ENCODE measurements at places on chromosomes 16 and 17.

DNA sequence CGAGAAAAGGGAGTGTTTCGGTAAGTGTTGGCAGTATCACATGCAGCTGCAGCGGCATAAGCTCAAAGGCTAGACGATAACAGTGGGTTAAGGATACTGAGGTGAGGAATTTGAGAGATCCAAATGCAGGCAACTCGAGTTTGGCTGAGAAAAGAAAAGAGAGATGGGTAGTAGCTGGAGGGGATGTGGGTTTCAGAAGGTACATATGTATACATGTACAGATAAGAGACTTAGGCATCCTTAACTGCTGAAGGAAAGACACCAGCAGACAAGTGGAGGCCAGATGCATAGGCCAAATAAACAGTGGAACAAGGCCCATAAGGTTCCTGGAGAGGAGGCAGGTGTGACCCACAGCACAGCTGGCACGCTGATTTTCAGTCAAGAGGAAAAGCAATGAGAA, 86.6 kb upstream of the NETO2 start:
- H3K27me3 ChIP-seq, result no peaks in the 10 kb centered on the region
- no peak for DNase-seq
- no peaks in the 10 kb centered on the region for H3K4me1 ChIP-seq
- no peak overlapping the region for H3K4me3 ChIP-seq
- no peak overlapping the region for H3K27ac ChIP-seq

DNA sequence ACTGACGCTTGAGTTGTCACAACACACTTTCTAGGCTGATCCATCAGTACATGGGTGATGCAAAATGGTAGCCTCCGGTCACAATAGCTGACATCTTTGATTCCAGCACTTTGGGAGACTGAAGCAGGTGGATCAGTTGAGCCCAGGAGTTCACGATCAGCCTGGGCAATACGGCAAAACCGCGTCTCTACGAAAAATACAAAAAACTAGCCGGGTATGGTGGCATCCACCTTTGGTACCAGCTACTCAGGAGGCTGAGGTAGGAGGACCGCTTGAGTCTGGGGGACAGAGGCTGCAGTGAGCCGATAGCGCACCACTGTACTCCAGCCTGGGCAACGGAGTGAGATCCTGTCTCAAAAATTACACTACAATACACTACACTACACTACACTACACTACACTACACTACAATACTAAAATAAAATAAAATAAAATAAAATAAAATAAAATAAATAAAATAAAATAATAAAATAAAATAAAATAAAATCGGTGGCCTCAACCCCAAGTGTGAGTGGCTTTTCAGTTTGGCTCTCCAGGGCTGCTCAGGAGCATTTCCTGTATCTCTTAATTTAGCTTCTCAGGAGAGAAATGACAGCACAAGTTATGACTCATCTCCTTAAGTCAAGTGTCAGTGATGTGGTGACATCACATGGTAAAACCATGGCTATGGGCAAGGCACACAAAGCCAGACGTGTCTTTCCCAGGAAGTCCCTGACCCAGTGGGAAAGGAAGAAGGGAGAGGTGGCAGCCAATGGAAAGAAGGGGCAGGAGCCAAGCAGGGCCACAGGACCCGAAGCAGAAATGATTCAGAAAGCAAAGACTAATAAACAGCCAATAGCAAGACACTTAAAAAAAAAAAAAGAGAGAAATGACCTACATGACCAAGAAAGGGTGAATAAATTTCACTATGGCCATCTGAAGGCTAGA, 75.3 kb upstream of the TBC1D3K start:
- no peaks in the 10 kb centered on the region for H3K4me1 ChIP-seq
- H3K4me3 ChIP-seq, result no peak overlapping the region
- no peaks in the 10 kb centered on the region for H3K27me3 ChIP-seq
- no peaks in the 10 kb centered on the region for H3K36me3 ChIP-seq

DNA sequence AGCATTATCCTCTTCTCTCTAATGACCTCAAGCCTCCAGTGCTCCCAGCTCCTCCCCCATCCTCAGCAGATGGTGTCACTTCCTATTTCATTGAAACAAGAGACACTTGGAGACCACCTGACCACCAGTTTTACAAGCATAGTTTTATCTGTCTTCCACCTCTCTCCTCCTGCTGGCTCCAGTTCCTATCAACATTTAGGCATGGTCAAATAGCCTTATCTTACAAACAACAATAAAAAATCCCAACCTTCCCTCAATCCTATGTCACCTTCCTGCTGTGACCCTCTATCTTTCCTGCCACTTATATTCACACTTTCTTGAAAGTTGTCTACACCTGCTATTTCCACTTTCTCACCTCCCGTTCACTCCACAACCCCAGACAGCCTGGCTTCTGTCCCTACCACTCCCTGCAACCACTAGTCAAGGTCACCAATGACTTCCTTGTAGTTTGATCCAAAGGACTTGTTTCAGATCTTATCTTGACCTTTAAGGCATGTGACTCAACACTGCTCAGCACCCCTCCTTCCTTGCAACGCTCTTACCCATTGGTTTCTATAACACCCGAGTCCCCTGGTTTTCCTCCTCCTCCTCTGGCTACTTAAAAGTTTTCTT, 4.3 kb upstream of the NTN1 start:
- no peaks in the 10 kb centered on the region for H3K27me3 ChIP-seq
- peak; percentile 68 for DNase-seq
- H3K27ac ChIP-seq, result no peak overlapping the region
- no peaks in the 10 kb centered on the region for H3K36me3 ChIP-seq

DNA sequence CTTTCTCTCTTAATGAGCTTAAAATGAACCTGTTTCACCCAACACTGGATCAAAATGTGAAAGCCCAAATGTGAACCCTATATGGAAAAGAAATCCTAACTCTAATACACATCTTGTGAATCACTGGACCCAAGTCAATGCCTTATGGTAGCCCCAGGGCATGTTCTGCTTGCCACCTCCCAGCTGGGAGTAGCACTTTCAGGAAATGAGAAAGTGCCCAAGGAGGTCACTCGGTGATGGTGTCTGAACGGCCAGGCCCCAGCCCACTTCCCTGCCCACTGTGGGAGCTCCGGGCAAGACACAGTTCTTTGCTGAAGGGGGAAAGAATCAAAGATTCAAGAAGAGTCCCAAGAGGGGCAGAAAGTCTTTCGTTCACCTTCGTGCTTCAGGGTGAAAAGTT, 46.1 kb downstream of the GTF3C1 start:
- no peaks in the 10 kb centered on the region for H3K4me1 ChIP-seq
- no peaks in the 10 kb centered on the region for H3K27me3 ChIP-seq
- no peak overlapping the region for H3K4me3 ChIP-seq
- H3K36me3 ChIP-seq, result peaks cover 77% of the 10 kb centered on the region

DNA sequence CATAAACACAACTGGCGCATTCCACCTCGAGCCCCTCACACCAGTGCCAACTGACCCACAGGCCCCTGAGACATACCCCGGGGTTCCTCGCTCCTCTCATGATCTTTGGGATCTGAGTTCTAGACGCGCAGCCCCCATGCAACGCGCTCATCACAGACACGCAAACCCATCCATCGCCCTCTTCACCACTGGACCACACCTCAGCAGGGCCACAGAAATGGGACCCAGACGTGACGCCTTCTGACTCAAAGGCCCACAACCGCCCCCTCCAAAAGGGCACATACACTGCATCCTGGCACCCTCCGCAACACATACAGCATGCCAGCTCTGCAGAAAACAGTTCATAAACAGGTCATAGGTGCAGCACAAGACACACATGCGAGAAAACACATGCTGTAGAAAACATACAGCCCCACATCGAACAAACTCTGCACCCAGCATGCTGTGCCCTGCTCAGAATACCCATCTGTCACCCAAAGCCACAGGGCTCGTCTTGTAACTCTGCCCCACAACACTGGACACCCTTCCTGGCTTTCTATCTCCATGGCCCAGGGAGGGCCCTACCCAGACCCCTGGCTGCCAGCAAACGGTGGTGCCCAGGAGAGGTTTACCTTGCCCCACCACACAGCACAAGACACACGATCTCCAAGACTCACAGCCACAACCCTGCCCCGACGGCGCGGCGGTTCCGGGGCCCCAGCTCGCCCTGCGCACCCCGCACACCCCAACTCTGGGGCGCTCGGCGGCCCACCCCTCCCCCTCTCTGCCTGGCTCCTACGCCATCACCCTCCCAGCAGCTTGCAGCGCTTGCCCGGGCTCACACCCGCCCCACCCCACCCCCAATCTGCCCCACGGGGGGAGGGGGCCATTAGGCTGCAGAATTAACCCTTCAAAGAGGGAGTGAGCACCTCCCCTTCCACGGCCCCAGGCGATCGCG, 887 bp downstream of the ZBTB4 start:
- DNase-seq, result peak; percentile 60
- peaks cover 59% of the 10 kb centered on the region for H3K4me1 ChIP-seq
- H3K4me3 ChIP-seq, result peak overlapping the region; percentile 100
- H3K27me3 ChIP-seq, result no peaks in the 10 kb centered on the region
- H3K36me3 ChIP-seq, result no peaks in the 10 kb centered on the region

DNA sequence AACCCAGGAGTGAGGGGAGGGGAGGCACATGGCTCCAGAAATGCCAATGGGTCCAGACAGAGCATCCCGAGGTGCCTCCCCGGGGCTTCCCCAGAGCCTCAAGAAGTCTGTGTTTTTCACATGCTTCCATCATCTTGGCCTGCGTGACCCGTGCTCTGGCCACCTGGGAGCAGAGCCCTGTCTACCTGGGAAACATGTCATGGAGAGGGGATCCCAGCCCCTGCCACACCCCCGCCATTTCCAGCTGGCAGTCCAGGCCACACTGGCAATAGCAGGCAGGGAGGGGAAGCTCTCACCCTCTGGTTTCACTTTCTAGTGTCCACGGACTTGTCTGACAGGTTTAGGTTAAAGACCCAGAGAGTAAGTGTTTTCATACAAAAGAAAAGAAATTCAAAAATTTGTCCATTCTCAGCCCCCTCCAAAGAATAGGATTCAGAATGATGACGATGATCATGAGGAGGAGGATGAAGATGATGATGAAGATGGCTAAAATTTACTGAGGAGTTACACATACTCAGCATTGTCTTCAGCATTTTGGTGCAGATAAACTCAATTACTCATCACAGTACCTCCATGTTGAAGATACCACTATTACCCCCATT, 9.0 kb downstream of the SMIM5 start:
- peak; percentile 37 for DNase-seq
- H3K27me3 ChIP-seq, result no peaks in the 10 kb centered on the region
- H3K27ac ChIP-seq, result peak overlapping the region; percentile 32
- H3K4me3 ChIP-seq, result no peak overlapping the region
- peaks cover 56% of the 10 kb centered on the region for H3K4me1 ChIP-seq
- H3K36me3 ChIP-seq, result no peaks in the 10 kb centered on the region

- no peak for DNase-seq
- no peak overlapping the region for H3K4me3 ChIP-seq
- H3K4me1 ChIP-seq, result no peaks in the 10 kb centered on the region
Measured at GRCh38 chr17:30790279-30790678, 34.2 kb downstream of the CRLF3 start.

DNA sequence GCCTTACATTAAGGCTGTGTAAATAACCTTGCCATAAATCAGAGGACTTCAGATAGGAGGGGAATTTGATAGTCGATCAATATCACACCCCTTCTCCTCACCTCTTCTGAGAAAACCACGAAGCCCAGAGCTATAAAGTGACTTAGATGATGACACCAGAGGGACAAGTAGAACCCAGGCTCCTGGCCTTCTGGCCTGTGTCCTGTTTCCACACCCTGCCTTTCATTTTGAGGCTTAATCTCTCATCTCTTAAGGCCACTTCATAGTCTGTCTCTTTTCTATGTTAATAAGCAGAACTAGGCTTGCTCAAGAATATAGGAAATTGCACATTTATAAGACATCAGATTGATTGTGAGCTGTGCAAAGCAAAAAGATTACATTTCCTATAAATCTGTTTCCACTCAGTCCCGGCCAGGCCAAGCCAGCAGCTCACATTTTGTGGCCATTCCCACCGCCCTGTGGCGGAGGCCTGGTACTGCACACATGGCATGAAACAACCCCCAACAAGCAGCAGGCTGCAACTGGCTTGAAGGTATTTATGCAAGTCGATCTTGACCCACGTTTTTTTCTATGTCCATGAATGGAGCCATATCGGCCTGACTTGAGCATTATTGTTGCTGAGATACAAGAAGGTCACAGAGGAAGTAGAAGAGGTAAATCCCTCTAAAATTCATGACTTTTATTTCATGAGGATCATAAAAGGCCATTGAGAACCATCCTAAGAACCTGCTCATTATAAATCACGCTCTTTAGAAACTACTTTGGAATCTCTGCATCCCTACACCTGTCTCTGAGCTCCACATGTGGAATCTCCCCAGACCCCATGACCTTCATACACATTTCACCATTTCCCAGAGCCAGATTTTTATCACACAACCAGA, 93.7 kb downstream of the PMP22 start:
- H3K4me1 ChIP-seq, result no peaks in the 10 kb centered on the region
- no peak overlapping the region for H3K27ac ChIP-seq
- H3K36me3 ChIP-seq, result no peaks in the 10 kb centered on the region
- peak; percentile 65 for DNase-seq

- H3K4me3 ChIP-seq, result no peak overlapping the region
- no peak overlapping the region for H3K27ac ChIP-seq
- no peak for DNase-seq
- peaks cover 23% of the 10 kb centered on the region for H3K4me1 ChIP-seq
Measured at GRCh38 chr16:67413978-67414911, 2.0 kb downstream of the ZDHHC1 start.

- no peaks in the 10 kb centered on the region for H3K36me3 ChIP-seq
- H3K4me1 ChIP-seq, result peaks cover 14% of the 10 kb centered on the region
Measured at GRCh38 chr17:39114723-39115122, 36.7 kb downstream of the PLXDC1 start.

GRCh38 chr17:67546578-67547527, 169.8 kb downstream of the PITPNC1 start:
- no peaks in the 10 kb centered on the region for H3K36me3 ChIP-seq
- peak overlapping the region; percentile 54 for H3K27ac ChIP-seq
- no peak overlapping the region for H3K4me3 ChIP-seq
- no peaks in the 10 kb centered on the region for H3K27me3 ChIP-seq

DNA sequence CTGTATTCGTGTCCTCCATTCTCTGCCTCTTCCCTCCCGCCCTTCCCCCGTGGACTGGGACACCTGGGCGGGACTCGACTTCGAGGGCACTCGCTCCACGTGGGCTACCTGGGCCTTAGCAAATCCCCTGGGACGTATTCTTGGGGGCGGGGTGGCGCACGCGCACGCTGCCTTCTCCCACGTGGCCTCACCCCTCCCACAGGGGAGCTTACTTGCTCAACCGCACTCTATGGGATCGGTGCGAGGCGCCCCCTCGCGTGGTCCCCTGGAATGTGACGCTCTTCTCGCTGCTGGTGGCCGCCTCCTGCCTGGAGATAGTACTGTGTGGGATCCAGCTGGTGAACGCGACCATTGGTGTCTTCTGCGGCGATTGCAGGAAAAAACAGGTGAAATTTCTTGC, 3.5 kb downstream of the VMO1 start:
- no peak overlapping the region for H3K4me3 ChIP-seq
- peaks cover 25% of the 10 kb centered on the region for H3K4me1 ChIP-seq
- DNase-seq, result no peak
- H3K36me3 ChIP-seq, result no peaks in the 10 kb centered on the region
- H3K27me3 ChIP-seq, result peaks cover 21% of the 10 kb centered on the region
- H3K27ac ChIP-seq, result no peak overlapping the region

- no peaks in the 10 kb centered on the region for H3K27me3 ChIP-seq
- H3K4me3 ChIP-seq, result no peak overlapping the region
- H3K4me1 ChIP-seq, result peaks cover 32% of the 10 kb centered on the region
- H3K27ac ChIP-seq, result peak overlapping the region; percentile 76
- no peaks in the 10 kb centered on the region for H3K36me3 ChIP-seq
- DNase-seq, result no peak
Measured at GRCh38 chr17:75077072-75077495, 10.7 kb upstream of the SLC16A5 start.

GRCh38 chr16:83926726-83927397, 26.2 kb upstream of the OSGIN1 start:
- peak; percentile 81 for DNase-seq
- H3K4me3 ChIP-seq, result no peak overlapping the region
- peaks cover 4% of the 10 kb centered on the region for H3K4me1 ChIP-seq
